ENCODE measurements at places on chromosomes 12 and 14.
A peak's percentile ranks its signal among the peaks of the same experiment; 100 is the strongest.

DNA sequence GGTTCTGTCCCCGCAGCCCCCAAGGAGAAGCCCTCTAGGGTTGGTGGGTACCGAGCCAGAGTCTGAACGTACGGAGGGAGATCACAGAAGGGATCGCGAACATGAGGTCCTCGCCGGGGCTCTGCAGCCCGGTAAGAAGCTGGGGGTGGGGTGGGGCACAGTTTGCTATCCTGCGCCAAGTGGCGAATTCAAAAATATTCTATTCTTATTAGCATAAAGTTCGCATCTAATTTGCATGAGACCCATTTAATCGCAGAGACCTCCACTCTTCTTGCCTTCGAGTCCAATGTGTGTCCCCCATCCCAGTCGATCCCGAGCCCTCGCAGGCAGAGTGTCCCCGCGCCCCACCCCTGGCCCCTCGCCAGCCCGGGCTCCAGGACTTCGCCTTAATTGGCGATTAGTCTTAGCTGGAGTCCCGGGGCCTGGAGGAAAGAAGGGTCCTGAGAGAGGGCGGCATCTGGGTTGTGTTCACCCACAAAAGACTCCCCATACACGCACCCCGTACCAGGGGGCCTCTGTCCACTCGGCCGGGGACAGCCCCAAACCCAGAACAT is 604 bp upstream of the ARHGEF25 start:
- DNase-seq = no peak

- DNase-seq = no peak
These were observed 98.3 kb downstream of the PTGER2 start for GRCh38 chr14:52412426-52412825.

DNA sequence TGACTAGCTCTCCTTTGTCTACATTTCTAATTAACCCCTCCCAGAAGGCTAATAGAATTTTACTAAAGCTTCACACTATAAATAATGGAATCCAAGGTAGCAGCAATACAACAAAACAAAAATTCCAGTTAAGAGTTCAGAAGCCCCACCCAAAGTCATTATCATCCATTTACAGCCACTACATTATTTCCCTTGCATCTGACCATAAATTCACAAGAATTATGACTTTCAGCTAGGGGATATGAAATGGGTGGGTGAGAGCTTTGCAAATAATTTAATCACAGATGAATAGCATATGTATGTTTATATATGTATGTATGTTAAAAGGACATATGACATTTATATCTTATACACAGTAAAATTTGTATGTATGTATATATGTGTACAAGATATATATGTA is 65.3 kb upstream of the PTGDR start:
- DNase-seq = no peak

GRCh38 chr12:124513297-124513867 is 54.0 kb downstream of the NCOR2 start:
- no peak for DNase-seq

- DNase-seq = peak; percentile 69
These were observed 14.2 kb upstream of the CALM1 start for GRCh38 chr14:90382491-90383125.

GRCh38 chr14:33602396-33602795 is 348.5 kb downstream of the EGLN3 start:
- DNase-seq = no peak

GRCh38 chr12:94677778-94678177 is 27.4 kb upstream of the TMCC3 start:
- no peak for DNase-seq

GRCh38 chr14:74402401-74403251 is 23.4 kb downstream of the SYNDIG1L start:
- DNase-seq = no peak

GRCh38 chr12:2805143-2805520 is 7.3 kb upstream of the ITFG2 start:
- no peak for DNase-seq

- no peak for DNase-seq
These were observed 36.9 kb downstream of the SLC15A4 start for GRCh38 chr12:128786741-128787391.

- DNase-seq = no peak
These were observed 316.4 kb downstream of the MED13L start for GRCh38 chr12:115960868-115961802.

DNA sequence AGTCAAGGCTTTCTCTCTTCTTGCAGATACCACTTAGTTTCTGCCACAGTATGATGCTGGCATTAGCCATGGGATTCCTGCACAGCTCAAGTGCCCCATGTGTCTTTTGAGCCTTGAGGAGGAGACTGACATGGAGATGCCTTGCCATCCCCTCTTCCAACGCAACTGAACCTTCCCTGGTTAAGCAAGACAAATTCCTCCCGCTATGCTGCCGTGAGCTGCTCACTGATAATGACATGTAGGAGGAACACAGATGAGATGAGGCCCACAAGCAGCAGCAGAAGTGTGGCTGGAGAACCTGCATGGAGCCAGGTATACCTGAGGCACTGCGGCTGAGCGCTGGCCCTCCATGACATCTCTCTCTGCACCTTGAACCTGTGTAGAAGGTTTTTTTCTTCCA is 15.4 kb upstream of the PPP1R1A start:
- DNase-seq = no peak

- no peak for DNase-seq
These were observed 220.7 kb downstream of the NOVA1 start for GRCh38 chr14:26377150-26377549.

GRCh38 chr12:109944561-109945359 is 44.7 kb downstream of the TCHP start:
- DNase-seq = no peak

DNA sequence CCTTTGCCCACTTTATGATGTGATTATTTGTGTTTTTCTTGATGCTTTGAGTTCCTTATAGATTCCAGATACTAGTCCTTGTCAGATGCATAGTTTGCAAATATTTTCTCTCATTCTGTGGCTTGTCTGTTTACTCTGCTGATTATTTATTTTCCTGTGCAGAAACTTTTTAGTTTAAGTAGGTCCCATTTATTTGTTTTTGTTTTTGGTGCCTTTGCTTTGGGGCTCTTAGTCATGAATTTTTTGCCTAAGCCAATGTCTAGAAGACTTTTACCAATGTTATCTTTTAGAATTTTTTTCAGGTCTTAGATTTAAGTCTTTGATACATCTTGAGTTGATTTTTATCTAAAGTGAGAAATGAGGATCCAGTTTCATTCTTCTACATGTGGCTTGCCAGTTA is 667.3 kb downstream of the SLC16A7 start:
- no peak for DNase-seq

GRCh38 chr12:128483526-128484255 is 216.7 kb downstream of the TMEM132C start:
- no peak for DNase-seq

- no peak for DNase-seq
These were observed 61.3 kb downstream of the DIP2B start for GRCh38 chr12:50566066-50566465.

- no peak for DNase-seq
These were observed 4.9 kb upstream of the ASPG start for GRCh38 chr14:104080376-104081260.

- no peak for DNase-seq
These were observed 1.3 kb downstream of the RAPGEF3 start for GRCh38 chr12:47757364-47757839.

DNA sequence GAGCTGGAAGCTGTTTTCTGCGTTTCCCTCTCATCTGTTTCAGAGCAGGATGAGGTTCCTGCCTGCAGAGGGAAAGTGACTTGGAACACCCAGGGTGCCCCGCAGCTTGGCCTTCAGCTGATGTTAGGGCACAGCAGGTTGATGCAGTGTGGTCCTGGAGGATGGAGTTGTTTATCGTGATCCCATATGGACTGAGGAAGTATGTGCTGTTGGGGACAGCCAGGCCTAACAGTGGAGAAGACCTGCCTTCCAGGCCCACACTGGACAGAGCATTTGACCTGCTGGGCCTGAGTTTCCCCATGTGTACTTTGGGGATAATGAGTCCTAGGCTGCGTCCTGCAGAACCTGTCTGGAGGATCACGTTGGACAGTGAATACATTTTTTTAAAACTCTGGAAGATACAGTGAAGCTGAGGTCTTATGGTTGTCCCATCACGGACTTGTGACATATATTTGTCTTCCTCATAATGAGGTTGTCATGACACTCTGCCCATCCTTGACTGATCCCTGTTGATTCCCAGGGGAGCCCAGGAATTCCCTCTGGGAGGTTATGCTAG is 12.8 kb downstream of the SERPINA1 start:
- no peak for DNase-seq

GRCh38 chr14:72565149-72565559 is 328.7 kb downstream of the DPF3 start:
- DNase-seq = no peak

DNA sequence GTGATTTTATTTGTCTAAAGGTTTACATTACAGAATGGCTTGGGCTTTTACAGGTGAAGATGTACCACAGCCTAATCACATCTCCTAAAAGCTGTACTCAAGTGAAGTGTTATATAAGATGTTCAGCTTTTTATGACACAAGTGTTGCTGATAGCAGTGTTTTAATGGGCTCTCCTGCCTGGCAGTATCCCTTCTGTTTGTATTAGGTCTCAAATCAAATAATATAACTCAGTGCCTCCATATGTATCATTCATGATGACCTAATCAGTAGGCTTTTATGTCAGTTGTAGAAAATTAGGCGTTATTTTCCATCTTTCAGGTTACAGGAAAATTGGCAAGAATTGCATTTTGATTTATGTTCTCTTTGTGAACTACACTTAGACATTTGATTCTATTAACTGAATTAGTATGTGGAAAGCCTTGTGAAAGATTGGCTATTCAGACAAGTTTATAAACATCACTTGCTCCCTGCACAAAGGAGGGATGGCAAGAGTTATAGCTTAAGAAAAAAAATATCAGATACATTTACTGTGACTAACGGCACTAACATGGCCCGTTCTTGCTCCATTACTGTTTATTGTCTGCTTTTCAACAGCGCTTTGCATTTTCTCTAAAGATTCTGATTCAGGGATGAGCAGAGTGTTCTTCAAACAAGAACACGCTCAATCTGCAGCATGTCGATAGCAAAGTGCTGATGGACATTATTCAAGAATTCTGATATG is 143.7 kb upstream of the DIO2 start:
- DNase-seq = no peak

DNA sequence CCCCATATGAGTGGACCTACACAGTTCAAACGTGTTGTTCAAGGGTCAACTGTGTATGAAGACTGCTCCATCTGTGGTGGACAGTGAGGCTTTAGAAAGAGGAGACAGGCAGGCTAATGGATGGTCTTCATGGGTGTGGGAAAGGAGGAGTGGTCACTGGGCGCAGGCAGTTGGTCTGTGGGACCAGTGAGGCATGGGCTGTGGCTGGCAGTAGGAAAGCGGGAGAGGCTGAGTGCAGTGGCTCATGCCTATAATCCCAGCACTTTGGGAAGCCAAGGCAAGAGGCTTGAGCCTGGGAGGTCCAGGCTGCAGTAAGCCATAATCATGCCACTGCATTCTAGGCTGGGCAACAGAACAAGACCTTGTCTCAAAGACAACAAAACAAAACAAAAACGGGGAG is 2.0 kb upstream of the NR4A1 start:
- no peak for DNase-seq

DNA sequence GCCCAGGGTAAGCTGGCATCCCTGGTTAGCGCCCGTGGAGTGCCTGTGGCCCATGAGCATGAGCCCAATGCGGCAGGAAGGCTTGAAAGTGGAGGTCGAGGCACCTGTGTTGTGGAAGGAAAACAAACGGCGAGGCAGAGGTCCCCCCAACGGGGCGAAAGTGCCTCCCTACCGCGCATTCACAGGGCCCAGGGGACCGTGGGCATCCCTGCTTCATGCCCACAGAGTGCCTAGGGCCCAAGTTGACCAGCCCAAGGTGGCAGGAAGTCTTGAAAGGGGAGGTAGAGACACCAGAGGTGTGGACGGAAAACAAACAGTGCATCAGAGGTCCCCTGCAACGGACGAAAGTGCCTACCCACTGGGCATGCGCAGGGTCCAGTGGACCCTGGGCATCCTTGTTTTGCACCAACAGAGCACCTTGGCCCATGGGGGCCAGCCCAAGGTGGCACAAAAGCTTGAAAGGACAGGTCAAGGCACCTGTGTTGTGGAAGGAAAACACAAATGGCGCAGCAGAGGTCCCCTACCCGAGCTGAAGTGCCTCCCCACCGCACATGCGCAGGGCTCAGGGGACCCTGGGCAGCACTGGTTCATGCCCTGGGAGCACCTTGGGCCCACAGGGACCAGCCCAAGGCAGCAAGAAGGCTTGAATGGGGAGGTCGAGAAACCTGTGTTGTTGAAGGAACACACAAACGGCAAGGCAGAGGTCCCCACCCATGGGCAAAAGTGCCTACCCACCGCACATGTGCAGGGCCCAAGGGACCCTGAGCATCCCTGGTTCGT is 377.5 kb downstream of the ALG10 start:
- no peak for DNase-seq

DNA sequence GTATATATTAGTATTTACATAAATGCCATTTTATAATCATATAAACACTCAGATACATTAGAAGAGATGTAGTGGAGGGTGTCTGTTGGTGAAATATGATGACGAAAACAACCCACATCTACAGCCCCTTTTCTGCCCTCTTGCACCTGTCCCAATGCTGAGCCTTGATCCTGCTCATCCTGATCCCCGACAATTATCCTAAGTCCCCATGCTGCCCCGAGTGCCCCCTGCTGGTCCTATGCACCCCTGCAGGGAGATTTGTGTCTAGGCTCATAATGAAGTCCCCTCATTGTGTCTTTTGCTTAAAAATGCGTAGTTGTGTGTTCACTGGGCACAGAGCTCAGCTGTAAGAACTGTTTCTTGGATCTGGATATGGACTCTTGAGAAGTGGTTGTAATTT is 554.5 kb downstream of the TMEM121 start:
- DNase-seq = no peak

DNA sequence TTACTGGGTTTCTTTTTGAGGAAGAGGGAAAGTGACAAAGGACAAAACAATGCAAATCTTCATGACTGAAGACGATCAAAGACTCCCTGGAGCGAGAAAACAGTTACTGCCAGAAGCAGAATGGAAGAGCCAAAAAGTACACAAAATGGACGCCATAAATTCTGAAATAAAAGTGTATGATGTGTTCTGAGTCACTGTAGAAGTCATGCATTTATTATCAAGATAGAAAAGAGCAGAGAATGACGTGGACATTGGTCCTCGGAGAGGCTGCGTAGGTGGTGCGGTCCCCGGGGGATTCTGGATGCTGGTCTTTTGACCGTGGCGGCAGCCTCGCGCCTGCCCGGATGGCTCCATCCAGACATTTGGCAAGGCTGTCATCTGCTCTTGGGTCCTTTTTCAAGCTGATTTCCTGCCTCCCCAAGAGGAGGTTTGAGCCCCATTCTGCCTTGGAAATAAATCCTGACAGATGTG is 52.8 kb downstream of the C14orf132 start:
- no peak for DNase-seq

DNA sequence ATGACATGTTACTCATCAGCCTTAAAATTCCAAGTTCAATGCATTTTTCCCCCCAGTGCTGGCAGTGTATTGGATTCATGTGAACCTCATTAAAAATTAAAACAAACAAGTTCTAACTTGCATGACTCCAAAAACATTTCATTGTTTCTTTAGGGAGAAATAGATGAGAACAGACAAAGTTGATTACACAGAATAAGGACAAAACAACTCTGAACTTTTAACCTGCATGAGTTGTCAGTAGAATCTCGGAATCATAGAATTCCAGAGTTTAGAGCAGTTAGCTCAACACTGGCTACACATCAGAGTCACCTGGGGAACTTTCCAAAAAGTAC is 127.5 kb downstream of the TMX1 start:
- DNase-seq = no peak

All from SHP77 (cell line).